Foreskin melanocyte (primary cell): ENCODE measurements at places on chromosomes 12 and 14.

GRCh38 chr12:26188127-26188526, 7.2 kb upstream of the SSPN start:
- DNase-seq = no peak

DNA sequence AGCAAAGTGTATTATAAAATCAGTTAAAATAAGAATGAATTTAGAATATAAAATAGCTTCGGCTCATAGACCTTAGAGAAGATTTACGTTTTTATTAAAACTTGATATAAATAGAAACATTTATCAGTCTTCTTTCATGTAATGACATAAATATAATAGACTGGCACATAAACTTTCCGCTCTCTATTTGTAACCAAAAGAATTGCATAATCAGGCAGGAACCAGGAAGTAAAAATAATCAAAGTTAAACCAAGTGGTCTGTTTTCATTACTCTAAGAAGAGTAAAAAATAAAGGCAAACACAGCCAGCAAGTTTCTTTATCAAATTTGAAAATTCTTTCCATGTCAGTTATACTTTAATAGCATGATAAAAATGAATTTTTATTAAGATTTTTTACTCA, 46.3 kb upstream of the ATP2A2 start:
- DNase-seq = no peak

DNA sequence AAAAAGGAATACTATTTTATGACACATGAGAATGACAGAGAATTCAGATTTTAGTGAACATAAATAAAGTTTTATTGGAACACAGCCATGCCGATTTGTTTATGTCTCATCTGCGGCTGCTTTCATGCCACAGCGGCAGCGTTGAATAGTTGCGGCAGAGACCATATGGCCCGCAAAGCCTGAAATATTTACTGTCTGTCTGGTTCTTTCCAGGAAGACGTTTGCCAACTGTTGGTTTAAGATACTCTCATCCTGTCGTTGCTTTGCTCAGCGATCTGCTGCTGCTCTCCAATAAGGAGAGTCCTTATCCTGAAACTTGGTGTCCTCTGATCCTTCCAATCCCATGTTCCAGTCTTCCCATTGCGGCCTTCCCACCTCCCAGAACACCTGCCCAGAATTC, 89.9 kb downstream of the SLC24A4 start:
- no peak for DNase-seq

GRCh38 chr12:100077367-100077766, 65.3 kb downstream of the BLTP3B start:
- DNase-seq = peak; percentile 2

DNA sequence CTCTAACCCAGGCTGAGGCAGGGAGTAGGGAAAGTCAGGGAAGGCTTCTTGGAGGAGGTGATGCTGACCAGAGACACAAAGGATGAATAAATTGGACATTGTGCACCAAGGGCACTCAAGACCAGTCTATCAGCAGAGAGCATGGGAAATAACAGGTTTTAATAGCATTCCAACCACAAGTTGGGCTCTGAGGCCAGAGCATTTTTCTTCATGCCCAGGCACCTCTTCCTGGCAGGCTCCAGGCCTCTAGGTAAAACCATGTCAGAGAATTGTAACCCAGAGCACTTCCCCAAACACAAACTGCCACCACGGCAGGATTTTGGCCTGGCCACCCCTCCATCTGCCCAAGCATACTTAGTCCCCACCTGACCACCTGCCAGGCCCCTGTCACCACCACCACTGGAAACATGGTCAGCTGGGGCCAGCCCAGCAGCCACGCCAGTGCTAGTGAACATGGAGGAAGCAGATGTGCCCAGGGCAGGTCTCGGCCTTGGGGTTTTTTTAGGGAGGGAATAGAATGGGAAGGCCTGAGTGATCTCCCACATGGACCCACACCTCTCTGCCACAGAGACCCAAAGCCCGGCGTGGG, 22.7 kb downstream of the LTBP2 start:
- DNase-seq = no peak

GRCh38 chr14:64761441-64762043, 57.3 kb downstream of the PLEKHG3 start:
- no peak for DNase-seq

DNA sequence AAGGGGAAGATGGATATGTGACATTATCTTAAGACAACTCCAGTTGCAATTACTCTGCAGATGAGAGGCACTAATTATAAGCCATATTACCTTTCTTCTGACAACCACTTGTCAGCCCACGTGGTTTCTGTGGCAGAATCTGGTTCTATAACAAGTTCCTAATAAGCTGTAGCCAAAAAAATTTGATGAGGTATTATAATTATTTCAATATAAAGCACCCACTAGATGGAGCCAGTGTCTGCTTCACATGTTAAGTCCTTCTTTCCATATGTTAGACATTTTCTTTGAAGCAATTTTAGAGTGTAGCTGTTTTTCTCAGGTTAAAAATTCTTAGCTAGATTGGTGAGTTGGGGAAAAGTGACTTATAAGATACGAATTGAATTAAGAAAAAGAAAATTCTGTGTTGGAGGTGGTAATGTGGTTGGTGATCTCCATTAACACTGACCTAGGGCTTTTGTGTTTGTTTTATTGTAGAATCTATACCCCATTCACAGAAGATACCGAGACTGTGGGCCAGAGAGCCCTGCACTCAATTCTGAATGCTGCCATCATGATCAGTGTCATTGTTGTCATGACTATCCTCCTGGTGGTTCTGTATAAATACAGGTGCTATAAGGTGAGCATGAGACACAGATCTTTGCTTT, 36.9 kb downstream of the PSEN1 start:
- peak; percentile 35 for DNase-seq

DNA sequence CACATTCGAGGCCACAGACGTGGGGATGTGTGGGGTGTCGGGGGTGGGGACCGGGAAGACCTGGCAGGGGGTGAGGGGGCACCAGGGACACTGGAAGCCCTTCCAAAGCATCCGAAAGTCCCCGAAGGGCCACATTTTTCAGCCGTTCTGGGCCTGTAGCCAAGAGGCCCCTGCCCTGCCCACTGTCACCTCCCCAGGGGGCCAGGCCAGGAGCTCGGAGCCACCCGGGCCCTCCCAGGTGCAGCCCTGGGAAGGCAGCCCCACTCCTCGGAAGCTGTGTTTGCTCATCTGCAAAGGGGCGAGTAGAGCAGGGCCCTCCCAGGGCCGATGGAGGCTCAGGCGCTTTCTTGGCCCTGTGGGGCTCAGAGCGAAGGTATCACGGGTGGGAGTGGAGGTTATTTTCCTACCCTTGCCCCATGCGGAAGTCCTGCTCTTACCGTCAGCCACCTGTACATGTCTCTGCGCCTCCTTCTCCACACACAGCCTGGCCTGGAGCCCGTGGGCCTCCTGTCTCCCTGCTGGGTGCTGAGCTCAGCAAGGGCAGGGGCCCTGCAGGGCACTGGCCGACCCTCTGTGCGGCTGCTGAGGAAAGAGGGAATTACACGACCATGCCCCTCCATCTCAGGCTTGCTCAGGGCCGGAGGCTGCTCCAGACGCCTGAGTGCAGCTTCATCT, 27.2 kb downstream of the NOC4L start:
- no peak for DNase-seq

DNA sequence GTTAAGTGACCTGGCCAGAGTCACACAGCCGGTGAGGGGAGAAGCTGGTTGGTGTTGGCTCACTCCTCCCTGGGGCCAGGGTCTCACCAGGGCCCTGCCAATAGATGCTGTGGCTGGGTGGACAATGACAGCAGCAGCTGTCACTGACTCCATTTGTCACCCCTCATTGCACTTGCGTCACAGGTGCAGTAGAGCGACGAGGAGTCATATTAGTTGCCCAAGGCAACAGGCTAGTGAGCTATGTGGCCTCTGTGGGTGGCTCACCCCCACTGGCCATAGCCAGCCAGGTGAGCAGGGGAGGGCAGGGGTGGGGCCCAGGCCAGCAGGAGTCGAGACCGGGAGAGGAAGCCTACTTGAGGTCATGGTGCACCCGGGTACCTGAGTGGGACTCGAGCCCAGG, 9.7 kb downstream of the SLC25A47 start:
- DNase-seq = no peak

DNA sequence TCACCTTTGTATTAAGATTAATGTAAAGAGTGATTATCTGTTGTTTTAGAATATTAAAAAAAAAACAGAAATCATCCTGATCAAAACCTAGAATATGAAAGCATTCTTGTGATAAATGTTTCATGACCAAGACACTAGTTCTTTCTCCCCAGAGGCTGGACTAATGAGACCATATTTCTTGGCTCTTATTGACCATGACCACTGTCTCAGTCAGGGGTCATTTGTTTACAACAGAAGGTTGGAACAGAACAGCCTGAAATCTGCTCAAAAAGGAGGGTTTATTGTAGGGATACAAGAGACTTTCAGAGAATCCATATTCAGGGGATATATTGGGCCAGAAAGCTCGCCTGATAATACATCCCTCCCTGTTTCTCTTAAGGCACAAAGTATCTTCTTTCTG, 87.7 kb downstream of the TMEM30B start:
- no peak for DNase-seq
